HepG2 (cell line): ENCODE measurements at places on chromosomes 2 and 18.

DNA sequence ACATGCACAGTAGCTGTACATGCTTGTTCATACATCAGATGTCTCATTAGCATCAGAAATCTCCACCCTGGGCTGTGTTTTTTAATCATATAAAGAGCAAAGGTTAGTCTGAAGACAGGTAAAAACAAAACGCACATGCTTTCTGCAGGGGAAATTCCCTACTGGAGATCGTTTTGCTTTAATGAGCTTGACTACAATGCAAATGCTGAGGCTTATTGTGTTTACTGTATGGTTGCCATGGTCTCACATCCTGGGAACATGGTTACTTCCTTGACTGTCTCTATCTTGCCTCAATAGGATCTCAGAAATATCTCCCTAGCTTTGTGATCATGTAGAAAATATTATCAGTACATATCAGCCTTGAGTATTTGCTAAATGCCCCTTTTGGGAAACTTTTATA, 336.5 kb upstream of the TFPI start:
- DNase-seq: no peak

DNA sequence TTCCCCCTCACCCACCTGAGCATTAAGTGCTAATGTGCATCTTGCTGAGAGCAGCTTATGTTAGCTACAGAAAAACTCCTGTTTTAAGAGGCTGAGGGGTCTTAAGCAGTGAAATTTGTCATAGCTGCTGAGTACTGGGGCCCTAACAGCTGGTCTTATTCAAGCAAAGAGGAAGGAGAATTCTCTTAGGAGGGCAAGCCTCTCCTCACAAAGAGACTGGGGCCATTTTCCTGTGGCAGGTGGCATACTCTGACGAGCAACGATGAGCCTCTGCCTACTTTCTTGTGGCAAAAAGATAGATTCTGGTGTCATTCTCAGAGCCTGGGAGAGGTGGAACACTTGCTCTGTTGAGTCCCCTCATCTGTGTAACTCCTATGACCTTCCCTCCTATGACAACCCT, 53.2 kb downstream of the SPRED2 start:
- DNase-seq: no peak

DNA sequence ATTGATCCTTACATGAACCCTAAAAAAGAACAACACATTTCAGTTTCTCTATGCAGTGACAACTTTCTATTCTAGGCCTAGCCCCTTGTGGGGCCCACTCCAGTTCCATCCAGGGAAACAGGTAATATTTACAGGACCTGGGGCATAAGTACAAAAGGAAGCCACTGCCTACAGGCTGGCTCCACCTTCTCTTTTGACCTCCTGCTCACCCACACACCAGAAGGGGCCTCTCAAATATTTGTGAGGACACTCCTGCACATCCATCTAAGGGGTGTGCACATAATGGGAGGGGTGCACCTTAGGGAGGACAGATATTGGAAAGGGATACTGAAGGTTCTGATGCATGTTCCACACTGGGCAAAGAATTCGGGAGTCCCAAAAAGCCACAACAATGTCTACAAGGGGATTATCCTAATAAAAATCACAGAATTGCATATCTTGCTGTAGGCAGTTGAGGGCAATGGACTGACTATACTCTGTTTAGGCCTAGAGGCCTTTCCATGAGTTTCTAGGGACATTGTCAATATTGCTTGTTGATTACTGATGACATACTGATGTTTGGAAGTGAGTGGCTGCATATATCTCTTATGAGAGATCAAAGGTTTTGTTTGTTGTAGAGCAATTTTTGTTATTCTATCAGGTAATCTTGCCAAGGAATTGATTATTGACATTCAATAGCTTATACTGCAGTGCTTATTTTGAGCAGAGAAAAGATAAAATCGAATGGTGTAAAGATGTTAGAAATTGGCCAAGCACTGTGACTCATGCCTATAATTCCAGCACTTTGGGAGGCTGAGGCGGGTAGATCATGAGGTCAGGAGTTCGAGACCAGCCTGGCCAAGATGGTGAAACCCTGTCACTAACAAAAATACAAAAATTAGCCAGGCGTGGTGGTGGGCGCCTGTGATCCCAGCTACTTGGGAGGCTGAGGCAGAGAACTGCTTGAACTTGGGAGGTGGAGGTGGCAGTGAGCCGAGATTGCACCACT, 23.8 kb upstream of the HNRNPA3 start:
- DNase-seq: peak; percentile 91

GRCh38 chr2:14303366-14304115, 329.0 kb upstream of the LRATD1 start:
- DNase-seq: no peak

DNA sequence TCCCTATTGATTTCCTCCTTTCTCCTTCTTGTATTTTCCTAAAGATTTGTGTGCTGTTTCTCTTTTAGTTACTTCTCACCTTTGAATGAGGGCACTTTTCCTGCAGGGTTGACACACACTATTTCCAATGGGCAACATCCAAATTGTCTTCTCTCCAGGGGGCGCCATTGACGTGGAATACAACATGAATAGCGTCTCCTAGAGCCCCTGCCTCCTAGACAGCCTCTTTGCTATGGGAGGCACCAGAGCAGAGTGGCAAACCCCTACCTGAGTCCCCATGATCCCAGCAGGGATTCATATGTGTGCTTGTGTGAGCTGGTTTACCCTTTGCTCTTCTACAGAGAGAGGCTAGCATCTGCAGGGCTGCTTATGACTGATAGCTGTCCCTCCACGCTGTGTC, 61.3 kb upstream of the ITSN2 start:
- peak; percentile 52 for DNase-seq

DNA sequence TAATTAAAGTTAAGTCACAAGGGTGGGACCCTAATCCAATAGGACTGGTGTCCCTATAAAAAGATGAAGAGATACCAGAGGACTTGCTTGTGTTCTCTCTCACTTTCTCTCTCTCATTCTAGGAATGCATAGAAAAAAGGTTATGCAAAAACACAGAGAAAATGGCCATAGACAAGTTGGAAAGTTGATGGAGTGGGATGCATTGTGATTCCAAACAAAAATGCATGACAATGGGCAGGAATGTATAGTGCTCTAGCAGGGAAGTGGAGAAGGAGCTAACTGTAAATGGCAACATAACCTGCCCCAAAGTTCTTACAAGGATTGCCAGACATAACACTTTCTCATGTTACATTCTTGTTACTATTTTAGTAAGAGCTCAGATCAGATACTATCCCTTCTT, 301.6 kb upstream of the LRATD1 start:
- DNase-seq: no peak

DNA sequence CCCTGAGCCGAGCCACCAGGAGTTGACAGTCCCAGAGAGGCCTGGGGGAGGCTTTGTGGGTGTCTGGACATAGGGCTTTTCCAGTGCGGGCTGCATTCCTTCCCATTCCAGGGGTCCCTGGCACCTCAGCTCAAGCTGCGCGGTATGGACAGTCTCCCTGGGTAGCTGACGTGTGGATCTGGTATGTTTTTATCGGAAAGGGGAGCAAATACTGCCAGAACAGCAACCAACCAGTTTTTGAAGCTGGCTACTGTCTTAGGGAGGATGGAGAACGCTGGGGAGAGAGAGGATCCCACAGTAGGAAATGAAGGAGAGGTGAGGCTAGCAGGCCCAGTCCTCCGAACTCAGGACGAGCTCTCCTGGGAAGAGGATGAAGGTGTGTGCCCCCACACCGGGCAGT, 103.8 kb upstream of the APCDD1 start:
- no peak for DNase-seq

GRCh38 chr2:18975506-18976167, 382.8 kb downstream of the OSR1 start:
- no peak for DNase-seq

GRCh38 chr18:48869591-48869990, 81.2 kb downstream of the SMAD7 start:
- DNase-seq: no peak

GRCh38 chr2:210170196-210170445, 1.1 kb downstream of the KANSL1L start:
- DNase-seq: no peak
